ENCODE measurements at places on chromosomes 16 and 17.

- no peak for DNase-seq
Observed at GRCh38 chr17:63290351-63290750, 155.8 kb downstream of the CYB561 start.

DNA sequence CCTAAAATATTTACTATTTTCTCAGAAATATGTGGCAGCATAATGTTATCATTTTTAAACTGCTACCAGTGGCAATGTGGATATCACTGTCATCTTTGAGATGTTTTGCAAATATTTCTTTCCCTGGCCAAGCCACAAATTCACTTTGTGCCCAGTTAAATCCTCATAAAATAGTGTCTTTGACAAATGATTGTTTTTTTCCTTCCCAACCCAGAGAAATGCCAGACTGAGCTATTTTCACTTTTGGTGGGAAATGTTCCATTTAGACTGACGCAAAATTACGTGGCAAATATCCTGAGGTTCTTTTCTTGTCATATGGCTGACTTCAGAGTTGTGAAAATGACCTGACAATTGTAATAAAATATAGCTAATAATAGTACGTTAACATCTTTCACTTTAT lies 807.0 kb upstream of the SOX9 start:
- no peak for DNase-seq

- no peak for DNase-seq
Observed at GRCh38 chr17:5248821-5249479, 14.3 kb upstream of the SCIMP start.

GRCh38 chr16:31455601-31456314 lies 3.5 kb upstream of the ARMC5 start:
- DNase-seq, result peak; percentile 27

DNA sequence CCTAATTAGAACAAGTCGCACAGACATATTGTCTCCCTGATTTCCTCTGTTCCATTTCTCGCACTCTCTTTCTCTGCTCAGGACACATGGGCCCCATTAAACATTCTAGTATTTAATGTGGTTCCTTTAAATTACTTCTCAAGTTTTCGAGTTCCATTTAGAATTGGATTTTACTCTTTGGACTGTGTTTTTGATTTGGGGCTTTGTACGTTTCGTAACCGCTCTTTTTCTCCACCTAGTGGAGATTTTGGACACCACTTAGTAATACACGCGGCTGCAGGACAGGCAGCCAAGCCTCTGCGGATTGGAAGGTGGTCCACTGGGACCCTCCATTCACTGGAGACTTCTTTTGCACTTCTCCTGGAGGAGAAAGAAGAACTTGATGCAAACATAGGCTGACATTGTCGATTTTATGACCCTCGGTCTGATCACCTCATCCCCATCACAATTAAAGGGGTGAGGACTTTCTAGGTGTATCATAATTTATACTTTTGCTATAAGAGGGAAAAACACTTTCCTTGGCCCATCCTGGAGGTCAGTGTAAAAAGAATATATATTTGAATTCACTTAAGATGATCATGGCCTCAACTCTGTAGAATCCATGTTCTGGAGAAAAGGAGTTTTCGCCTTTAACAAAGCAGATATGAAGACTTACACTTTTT lies 85.7 kb downstream of the NOG start:
- DNase-seq, result no peak

GRCh38 chr17:41586863-41587495 lies at the start of gene KRT14:
KRT14 (minus strand) TSS chr17:41586895; CDS start chr17:41586834, 61 bp downstream.
- no peak for DNase-seq

GRCh38 chr17:65099941-65100315 lies 37.2 kb upstream of the RGS9 start:
- peak; percentile 85 for DNase-seq

- no peak for DNase-seq
Observed at GRCh38 chr16:9539346-9539745, 447.9 kb downstream of the HAPSTR1 start.

- DNase-seq, result no peak
Observed at GRCh38 chr16:85781695-85782370, 17.5 kb downstream of the EMC8 start.

GRCh38 chr17:28716740-28717577 lies 709 bp downstream of the RAB34 start:
- DNase-seq, result no peak

DNA sequence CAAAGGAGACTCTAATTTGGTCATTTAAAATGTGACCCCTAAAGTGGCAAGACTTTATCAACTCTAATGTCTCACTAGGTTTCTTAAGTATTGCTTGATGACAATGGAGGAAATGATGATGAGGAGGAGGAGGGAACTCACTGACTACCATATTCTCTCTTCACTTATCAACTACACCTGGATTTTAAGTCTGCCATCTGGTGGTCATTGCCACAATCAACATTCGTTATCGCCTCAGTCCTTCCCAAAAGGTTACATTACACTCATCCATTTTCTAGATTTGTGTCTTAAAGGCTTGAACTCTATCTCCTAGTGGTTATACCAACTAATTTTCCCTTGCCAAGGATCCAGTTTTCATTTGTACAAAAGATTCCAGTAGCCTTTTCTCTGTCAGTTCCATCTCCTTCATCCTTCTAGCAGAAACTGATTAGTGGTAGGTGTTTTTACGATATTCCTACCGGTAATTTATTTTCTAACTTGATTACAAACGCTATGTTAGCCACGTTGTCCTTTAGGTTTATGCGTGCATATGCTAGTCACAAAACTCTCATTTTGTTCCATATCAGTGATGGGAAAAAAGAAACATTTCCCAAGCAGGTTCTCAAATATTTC lies 114.6 kb upstream of the NOG start:
- DNase-seq, result no peak

DNA sequence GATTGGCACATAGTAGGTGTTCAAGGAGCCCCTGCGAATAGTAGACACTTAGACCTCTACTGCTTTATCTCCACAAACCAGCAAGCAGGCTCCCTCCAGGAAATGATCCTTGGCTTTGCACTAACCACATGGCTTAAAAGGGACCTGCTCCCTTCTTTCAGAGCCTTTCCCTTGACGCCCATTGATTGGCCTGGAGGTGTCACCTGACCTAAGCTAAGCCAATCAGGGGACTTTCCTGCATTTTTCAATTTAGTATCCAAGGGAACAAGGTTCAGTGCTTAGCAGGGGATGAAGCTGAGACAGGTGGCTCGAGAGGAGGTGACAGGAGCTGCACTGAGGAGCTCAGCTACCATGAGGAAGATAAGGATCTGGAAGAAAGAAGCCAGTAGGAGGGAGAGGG lies 52.8 kb downstream of the CLEC19A start:
- no peak for DNase-seq

GRCh38 chr17:50359998-50360461 lies 13.0 kb downstream of the MRPL27 start:
- DNase-seq, result no peak

- DNase-seq, result peak; percentile 24
Observed at GRCh38 chr16:22813223-22813947, 577 bp upstream of the HS3ST2 start.

- DNase-seq, result no peak
Observed at GRCh38 chr17:33261820-33262219, 31.3 kb downstream of the ASIC2 start.

- no peak for DNase-seq
Observed at GRCh38 chr17:28879886-28880571, 17.5 kb downstream of the FLOT2 start.

Data from stimulated activated CD4-positive, alpha-beta T cell treated with anti-CD3 and anti-CD28 coated beads, Interleukin-4, amount 100 ng/mL, for 24 hours (primary cell).